A549 treated with GW870086 at 1 μM for 4 hours (cell line): ENCODE measurements at places on chromosomes 5 and 9. TPM values are rescaled to one million over a fixed set of nuclear protein-coding genes. Genes with fewer than 3 reads are reported as not detected.

Gene NR4A3
- total RNA-seq: 1.5 to 3.2 TPM (median 2.1 TPM) in 5 replicates

Gene FOXD1
- total RNA-seq: 14.7 to 22.1 TPM (median 19.3 TPM) in 5 replicates

Gene FOXD4L5
- total RNA-seq: not detected in 5 replicates

Gene PTPRD
- 0.10 to 0.25 TPM (median 0.16 TPM) in 5 replicates for total RNA-seq

Gene SLC27A4
- 36.3 to 50.5 TPM (median 46.0 TPM) in 5 replicates for total RNA-seq

Gene ANKRD18A
- total RNA-seq: 5.6 to 13.3 TPM (median 9.8 TPM) in 5 replicates

Gene GPR151
- not detected in 5 replicates for total RNA-seq

Gene PCSK1
- 0.18 to 0.54 TPM (median 0.40 TPM) in 5 replicates for total RNA-seq

Gene QRFP
- total RNA-seq: not detected in 5 replicates

Gene CNTLN
- 4.4 to 5.9 TPM (median 5.7 TPM) in 5 replicates for total RNA-seq

Gene DBH
- not detected in 5 replicates for total RNA-seq

Gene CDH10
- total RNA-seq: 0.09 to 0.20 TPM (median 0.13 TPM) in 5 replicates

Gene PPWD1
- 17.0 to 20.5 TPM (median 17.3 TPM) in 5 replicates for total RNA-seq

Gene RMRP
- total RNA-seq: 7.1 to 29.0 TPM in 2 of 5 replicates, not detected in the others

Gene CCDC171
- total RNA-seq: 0.23 to 0.58 TPM (median 0.35 TPM) in 5 replicates

Gene ANXA2R
- 2.1 to 4.2 TPM (median 3.6 TPM) in 5 replicates for total RNA-seq
